Lung microvascular endothelial cell (primary cell): ENCODE measurements at places on chromosomes 7 and 10. TPM values are rescaled to one million over a fixed set of nuclear protein-coding genes. Genes with fewer than 3 reads are reported as not detected.

The LBX1 gene
- not detected in 2 replicates for total RNA-seq

The TBL2 gene
- 37.0 and 40.7 TPM in 2 replicates for total RNA-seq

The PPP1R17 gene
- not detected in 2 replicates for total RNA-seq

DNA sequence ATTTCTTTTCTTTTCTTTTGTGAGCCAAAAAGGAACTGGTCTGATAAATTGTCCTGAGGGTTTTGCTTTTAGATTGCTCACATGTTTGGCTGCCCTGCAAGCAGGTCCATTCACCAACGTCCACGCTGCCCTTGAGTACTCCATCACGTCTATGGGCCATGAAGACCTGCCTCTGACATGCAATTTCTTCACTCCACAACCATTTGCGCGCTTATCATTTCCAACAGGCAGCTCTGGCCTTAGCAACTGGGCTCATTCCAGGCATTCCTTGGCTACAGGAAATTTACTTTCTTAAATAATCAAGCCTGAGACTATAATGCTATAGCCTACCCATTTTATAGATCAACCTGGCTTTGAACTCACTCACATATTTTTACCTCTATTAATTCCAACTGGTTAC lies 408.3 kb upstream of the C7orf33 start:
- no peak for DNase-seq

GRCh38 chr7:41002741-41003610 lies 699.9 kb downstream of the INHBA start:
- peak; percentile 78 for DNase-seq

- peak; percentile 86 for DNase-seq
Measured at GRCh38 chr7:7687800-7688199, 30.6 kb downstream of the RPA3 start.

- DNase-seq: peak; percentile 40
Measured at GRCh38 chr7:148503900-148504487, 86.6 kb upstream of the C7orf33 start.

DNA sequence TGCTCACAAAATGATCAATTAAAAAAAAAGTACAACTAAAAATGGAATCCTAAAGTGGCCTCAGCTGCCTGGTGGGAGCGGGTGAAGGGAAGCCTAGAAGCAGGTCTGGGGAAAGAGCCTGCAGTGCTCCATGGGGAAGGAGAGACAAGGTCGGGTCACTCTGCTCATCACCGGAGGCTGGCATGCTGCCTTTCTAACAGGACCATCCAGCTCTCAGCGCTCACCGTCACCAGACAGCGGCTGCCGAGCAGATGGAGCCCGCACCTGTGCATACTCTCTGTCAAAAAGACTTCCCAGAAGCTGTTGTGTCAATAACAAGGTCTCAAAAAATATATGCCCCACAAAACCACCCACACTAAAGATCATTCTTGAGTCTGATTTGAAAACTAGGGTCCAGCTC lies 112.8 kb downstream of the BAMBI start:
- no peak for DNase-seq

DNA sequence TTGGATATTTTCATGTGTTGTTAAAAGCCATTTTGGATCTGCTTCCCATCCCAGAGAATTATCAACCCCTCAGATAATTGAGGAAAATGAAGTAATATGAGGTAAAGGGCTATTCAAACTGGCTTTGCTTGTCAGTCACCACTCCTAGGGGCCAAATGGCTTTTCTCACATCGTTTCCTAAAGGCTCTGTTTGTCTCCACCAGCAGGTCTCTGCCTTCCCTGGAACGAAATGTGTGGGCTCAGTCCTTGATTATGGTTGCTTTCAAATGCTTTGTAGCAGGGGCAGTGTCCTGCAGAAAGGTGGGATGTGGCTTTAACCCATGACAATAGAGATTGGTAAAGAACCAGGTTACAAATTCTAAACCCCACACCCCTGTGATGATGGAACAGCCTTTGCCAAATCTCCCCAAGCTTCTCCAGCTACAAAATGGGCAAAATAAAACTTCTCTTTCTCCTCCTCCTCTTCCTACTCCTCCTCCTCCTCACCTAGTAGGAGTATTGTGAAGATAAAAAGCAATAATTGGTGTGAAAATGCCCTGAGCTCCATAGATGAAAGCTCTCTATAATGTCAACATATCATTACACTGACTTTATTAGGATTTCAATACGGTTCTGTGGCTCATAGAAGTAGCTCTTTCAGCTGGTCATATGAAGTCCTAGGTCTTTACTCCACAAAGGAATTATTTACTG lies 127.6 kb downstream of the CHN2 start:
- DNase-seq: no peak

- DNase-seq: no peak
Measured at GRCh38 chr7:142770661-142771352, at the start of gene PRSS2. Gene PRSS2 (plus strand): TSS chr7:142770970. CDS start chr7:142770983, 13 bp downstream.

DNA sequence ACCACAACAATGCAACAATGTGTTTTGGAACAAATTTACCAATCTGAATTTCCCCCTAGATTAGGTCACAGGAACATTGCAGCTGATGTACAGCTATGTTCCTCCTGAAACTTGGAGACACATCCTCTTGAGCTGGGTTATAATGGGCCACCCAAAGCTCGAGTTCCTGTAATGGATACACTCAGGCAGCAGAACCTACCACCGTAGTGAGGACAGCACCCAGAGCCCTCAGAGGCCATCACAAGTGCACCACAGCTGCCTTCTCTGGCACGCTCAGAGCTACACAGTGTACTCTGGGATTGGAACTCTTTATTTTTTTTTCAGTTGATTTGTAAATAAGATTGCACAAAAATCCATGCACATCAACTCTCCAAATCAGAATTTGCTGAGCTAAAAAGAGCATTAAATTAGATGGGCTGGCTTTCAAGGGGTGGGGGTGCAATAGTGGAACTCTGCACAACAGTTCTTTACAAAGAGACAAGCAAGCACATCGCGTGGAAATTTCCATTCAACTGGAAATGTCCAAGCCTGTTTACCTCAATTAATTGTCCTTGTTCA lies 56.7 kb downstream of the EGFR start:
- DNase-seq: peak; percentile 29

DNA sequence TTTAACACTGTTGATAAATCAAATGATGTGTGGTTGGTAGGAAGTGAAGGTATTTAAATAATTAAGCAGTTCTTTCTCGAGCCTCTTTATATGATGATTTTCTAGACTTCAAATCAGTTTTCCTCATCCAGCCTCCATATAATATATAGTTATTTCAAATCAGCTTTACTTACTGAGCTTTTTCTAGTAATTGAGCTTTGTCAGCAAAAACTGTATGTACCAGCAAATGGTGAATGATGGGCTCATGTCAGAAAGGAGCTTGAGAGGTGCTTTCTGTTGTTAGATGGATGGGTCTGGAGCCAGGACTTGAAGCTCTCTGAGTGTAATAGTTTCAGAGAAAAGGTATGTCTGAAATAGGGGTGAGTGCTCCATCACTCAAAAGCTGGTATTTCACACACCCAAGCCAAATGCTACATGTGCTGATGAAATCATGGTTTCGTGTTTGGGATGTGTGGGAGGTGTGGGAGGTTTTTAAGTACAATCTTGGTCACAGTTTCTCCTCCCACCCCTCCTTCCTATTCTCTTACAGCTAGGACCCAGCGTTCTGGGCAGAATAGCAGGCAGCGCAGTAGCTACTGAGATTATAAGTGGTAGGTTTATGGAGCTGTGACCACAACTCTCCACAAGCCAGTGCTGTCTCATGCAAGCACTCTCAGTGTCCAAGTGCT lies 55.8 kb downstream of the LRMDA start:
- DNase-seq: no peak

GRCh38 chr10:29595146-29595545 lies 39.6 kb downstream of the SVIL start:
- DNase-seq: no peak

- DNase-seq: no peak
Measured at GRCh38 chr7:80412842-80413241, 99.0 kb downstream of the GNAT3 start.

- DNase-seq: no peak
Measured at GRCh38 chr7:157900556-157900955, 563.8 kb downstream of the DNAJB6 start.

DNA sequence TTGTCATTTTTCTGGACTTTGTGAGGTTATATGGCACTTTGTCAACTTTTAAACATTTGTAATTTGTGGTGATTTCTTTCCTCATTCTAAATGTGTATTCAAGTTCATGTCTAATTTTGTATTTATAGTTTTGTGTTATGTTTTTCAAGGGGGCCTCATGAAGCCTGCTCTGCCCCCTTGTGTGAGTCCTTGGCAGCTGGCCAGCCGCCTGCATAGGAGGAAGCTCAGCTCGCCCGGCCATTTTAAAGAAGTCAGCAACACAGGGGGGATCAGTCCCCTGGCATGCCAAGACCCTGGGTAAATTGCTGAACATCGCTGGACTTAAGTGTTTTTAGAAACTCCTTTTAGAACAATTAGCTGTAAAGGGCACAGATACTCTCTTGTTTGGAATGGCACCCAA lies 123.0 kb downstream of the ANLN start:
- DNase-seq: no peak

GRCh38 chr7:105316578-105317344 lies 72.0 kb downstream of the SRPK2 start:
- no peak for DNase-seq

GRCh38 chr7:52682993-52683392 lies 352.4 kb upstream of the POM121L12 start:
- no peak for DNase-seq

GRCh38 chr7:78379148-78379547 lies 580.6 kb downstream of the PHTF2 start:
- no peak for DNase-seq
